GM23248 (cell line): ENCODE measurements at places on chromosomes 4 and X. TPM values are rescaled to one million over a fixed set of nuclear protein-coding genes. Genes with fewer than 3 reads are reported as not detected.

CFAP99 gene
- total RNA-seq = not detected in 2 replicates

- DNase-seq = peak; percentile 89
Measured at GRCh38 chrX:38805432-38806389, 4.5 kb downstream of the MID1IP1 start.

GRCh38 chr4:40788331-40788730, 38.6 kb downstream of the NSUN7 start:
- DNase-seq = no peak

- DNase-seq = peak; percentile 24
Measured at GRCh38 chrX:74248889-74249288, 55.1 kb upstream of the ZCCHC13 start.

CCSER1 gene
- total RNA-seq = not detected in 2 replicates

- no peak for DNase-seq
Measured at GRCh38 chr4:166957451-166957850, 276.8 kb downstream of the SPOCK3 start.

GRCh38 chr4:166277401-166277800, 404.4 kb downstream of the TLL1 start:
- no peak for DNase-seq

IL2 gene
- not detected in 2 replicates for total RNA-seq

CHRNA9 gene
- total RNA-seq = 0.51 and 0.97 TPM in 2 replicates

DNA sequence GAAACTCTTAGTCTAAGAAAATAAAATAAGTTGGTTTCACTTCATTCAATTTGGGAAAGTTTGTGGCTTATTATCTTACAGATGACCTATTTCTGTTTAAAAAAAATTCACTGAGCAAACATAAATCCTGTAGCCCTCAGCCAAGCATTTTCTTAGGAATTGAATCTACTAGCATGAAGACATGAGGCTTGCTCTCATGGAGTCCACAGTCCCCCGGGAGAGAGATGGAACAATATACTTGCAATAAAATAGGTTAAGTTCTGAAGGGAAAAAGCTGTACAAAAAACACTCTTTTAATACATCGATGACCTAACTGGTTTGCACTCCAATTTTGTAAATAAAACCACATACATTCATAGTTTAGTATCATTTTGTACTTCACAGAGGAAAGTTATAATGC, 642.6 kb upstream of the FAM241A start:
- no peak for DNase-seq

CCDC158 gene
- not detected in 2 replicates for total RNA-seq

GRCh38 chr4:10168151-10168550, 51.6 kb upstream of the WDR1 start:
- DNase-seq = no peak

GRCh38 chrX:145817331-145818185, at the start of gene SLITRK2:
TSS of gene SLITRK2 (plus strand) at chrX:145817829. CDS start at chrX:145822426, 4,597 bp downstream.
- DNase-seq = peak; percentile 4

DNA sequence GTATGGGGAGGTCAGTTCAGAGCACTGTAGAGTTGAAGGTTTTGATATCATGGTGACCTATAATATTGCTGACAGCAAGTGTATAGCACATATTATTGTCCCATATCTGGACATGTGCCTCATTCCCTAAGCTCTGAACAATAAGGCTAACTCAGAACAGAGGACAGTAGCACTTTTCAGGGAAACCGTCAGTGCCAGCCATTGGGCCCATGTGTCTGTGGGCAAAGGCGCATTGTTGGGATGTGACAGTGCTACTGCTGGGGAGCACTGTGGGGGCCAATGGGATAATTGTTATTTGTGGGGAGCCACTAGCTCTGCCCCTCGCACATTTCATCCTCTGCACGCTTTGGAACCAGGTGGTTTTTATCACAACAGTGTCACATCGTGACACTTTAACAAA, 136.2 kb downstream of the ELOVL6 start:
- no peak for DNase-seq

GRCh38 chrX:140132937-140133336, 167.6 kb upstream of the CXorf66 start:
- no peak for DNase-seq

CENPVL1 gene
- total RNA-seq = not detected in 2 replicates

CXCL3 gene
- total RNA-seq = not detected in 2 replicates

DNA sequence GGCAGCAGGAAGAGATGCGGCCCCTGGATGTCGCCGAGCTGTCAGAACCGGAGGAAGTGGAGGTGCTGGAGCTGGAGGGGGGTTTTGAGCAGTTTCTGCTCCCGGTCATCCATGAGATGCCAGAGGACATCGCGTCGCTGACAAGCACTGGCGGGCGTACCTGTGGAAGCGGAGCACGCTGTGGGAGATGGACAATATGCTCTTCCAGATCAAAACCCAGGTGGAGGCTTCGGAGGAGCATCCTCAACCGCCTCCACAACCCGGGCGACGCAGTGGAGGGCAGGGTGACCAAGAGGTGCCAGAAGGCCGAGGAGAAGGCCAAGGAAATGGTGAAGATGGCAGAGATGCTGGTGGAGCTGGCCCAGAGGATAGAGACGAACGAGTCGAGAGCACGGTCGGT, 7.6 kb upstream of the CCNQ start:
- DNase-seq = no peak

DNA sequence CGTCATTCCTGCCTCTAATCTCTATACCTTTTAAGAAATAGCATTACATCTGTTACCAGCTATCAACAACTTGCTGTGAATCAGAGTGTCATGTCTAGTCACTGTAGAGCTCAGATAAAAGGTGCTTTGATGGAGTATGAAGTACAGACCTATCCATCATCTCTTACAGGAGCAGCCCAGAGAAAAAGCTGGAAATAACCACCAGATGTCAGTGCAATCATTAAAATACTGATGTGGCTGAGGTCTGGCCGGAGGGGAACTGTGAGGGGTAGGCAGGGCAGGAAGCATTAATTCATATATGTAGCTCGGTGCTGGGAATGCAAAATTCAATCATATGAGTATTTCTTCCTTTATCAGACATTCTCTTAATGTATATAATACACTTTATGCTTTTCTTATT, 100.6 kb downstream of the AKAP4 start:
- DNase-seq = no peak

ZC4H2 gene
- total RNA-seq = 3.2 and 14.3 TPM in 2 replicates

DNA sequence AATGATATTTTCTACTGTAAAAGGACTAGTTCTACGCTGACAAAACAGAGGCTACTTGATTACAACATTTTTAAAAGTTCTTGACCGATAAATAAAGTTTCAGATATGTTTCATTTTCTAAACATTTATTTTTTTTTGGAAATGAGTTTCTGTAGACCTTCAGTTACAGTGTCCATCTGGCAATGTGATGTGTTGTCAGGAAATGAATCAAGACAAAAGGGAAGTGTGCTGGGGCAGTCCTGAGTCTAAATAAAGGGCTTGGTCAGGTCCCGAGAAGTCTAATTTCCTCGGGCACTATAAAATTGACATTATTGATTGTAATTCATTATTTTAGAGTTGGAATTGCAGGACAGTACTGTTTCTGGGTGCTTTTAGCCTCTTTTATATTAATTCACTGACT, 57.0 kb upstream of the FTHL17 start:
- DNase-seq = no peak

DNA sequence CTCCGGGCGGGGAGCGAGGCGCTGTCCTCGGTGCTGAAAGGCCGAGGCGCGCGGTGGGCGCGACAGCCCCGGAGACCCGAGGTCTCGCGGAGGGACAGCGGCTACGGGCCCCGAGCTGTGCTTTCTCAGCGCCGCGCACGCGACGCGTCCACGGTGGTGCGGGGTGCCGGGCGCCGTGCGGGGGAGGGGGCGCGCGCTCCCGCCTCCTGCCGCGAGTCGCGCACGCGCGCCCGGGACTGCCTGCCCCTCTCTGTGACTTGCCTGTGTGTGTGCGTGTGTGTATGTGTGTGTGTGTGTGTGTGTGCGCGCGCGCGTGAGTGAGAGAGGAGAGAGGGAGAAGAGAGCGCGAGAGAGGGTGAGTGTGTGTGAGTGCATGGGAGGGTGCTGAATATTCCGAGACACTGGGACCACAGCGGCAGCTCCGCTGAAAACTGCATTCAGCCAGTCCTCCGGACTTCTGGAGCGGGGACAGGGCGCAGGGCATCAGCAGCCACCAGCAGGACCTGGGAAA, at the start of gene GRIA2:
TSS of gene GRIA2 (plus strand) at position 358 of the 511 bp plus-strand sequence. CDS start 315 bp downstream, outside the sequence.
- DNase-seq = peak; percentile 70
